ENCODE measurements at places on chromosomes 2 and 18.

DNA sequence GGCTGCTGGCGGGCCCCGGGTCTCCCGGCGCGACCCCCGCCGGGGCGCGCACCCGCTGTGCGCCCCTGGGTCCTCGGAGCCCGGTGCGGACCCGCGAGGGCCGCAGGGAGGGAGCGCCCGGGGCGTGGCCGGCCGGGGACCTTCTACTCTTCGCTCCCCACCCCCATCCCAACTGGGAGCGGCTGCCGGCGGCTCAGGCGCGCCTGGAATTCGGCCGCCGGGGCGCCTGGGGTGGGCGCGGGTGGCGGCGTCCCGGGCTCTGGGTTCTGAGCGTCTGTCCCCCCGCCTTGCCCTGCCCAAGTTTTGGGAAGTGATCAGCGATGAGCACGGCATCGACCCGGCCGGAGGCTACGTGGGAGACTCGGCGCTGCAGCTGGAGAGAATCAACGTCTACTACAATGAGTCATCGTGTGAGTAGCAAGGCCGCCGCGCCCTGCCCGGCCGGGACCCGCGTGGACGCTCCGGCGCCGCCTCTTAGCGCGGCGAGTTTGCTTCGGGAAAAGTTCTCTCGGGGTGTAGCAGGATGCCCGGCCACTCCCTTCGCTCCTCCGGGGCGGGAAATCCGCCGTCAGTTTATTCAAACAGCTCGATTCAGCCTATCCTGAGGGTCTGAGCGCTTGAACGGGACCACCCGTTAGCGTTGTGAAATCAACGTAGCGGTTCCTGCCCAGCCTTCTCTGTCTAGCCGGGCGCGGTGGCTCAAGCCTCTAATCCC is 502 bp downstream of the TUBB6 start:
- no peak for DNase-seq

DNA sequence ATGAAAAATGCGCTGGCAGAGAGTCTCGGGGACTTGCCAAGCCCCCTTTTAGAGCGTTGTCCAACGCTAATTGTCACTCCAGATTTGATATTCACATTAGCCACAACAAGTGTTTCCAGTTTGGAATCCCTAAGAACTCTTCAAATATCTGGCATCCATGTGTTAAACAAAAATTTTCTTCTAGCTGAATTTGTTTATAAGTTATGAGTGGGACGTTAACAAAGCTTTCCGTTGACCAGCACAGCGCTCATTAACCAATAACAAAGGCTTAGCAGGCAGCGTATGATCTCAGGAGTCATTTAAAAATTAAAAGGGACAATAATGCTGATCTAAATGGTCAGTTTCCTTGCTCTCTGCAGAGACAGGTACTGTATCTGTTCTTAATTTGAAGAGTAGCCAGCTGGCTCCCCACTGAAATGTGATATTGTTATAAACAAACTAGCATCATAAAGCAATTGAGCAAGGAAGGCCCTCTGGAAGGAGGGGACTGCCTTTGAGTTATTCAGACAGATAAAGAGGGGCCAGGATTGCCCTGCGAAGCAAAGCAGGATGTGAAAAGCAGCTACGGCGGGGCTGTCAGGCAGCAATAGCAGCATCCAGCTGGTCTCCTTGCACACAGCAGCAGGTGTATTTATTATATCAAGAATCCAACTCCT is 337.2 kb upstream of the SALL3 start:
- no peak for DNase-seq

DNA sequence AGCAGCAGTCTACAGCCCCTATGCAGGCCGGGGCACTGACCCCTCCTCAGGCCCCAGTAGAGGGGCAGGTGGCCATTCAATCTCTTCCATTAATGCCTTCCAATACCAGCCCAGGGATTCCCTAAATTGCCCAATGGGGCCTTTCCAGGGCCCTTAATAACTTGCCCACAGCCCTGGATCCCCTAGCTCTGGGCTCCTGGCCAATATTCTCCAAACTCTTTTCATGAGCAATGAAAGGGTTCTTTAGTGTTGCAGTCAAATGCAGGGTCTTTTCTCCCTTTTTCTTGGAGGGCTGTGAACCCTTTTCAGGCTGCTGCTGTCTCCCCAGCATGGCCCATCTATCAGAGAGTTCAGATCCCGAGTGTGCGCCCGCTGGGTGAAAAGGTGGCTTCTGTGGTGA is 41.3 kb upstream of the SLC1A4 start:
- peak; percentile 38 for DNase-seq

- no peak for DNase-seq
Measured at GRCh38 chr2:199148076-199148845, 309.5 kb downstream of the SATB2 start.

- DNase-seq = no peak
Measured at GRCh38 chr2:234422273-234422732, 74.6 kb downstream of the ARL4C start.

DNA sequence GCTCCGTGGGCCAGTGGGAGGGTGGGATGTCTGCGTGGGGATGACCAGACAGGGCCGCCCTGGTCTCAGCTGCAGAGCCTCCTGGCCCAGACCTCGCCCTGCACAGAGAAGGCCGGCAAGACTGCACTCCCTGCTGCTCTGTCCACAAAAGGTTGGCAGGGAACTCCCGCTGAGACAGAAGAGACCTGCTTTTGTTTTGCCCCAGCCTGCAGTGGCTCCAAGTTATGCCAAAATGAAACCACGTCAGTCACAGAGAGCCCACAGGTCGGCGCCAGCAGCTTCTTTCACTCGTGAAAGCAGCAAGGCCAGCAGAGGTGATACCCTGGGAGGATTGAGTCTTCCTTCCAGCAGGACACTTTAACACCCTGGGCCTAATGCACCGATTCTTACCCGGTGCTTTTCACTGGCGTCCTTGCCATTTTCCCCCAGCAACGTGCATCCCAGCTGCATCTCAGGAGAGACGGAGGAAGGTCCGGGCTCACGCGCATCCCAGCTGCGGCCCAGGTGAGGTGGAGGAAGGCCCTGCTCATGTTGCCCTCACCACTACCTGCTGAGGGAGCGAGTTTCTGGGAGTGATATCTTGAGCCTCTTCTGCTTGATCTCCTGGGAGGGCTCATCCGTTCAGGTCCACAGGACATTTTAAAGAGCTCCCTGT is 22.1 kb upstream of the CTDP1 start:
- no peak for DNase-seq
